ENCODE measurements at places on chromosomes 7 and 10. TPM values are rescaled to one million over a fixed set of nuclear protein-coding genes. Genes with fewer than 3 reads are reported as not detected.

GNAI1 gene
- 16.9 TPM for total RNA-seq

GIMAP8 gene
- not detected for total RNA-seq

HTR5A gene
- total RNA-seq: not detected

- H3K27me3 ChIP-seq: no peaks in the 10 kb centered on the region
- no peak for DNase-seq
- no peak overlapping the region for H3K4me3 ChIP-seq
- no peaks in the 10 kb centered on the region for H3K4me1 ChIP-seq
- no peaks in the 10 kb centered on the region for H3K36me3 ChIP-seq
These were observed 566.5 kb downstream of the DNAJB6 start for GRCh38 chr7:157903296-157903695.

DNA sequence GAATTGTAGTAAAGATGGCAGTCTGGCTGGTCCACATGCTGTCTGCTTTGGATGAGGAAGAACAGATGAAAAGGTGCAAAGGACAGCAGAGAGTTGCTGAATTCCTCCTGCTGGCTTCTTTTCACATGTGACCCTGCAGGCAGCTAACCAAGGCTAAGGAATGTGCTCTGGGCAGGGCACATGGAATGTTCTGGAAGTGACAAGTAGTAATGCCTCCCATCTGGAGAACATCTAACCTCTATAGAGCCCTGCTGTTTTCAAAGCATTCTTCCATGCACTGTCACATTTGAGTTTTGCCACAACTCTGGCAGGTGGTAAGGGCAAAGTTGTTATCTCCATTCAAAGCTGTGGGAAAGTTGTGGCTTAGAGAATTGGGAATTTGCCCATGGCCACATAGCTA lies 208.8 kb downstream of the STK31 start:
- H3K4me3 ChIP-seq: no peak overlapping the region
- H3K27me3 ChIP-seq: no peaks in the 10 kb centered on the region
- no peak overlapping the region for H3K27ac ChIP-seq
- no peaks in the 10 kb centered on the region for H3K36me3 ChIP-seq
- no peaks in the 10 kb centered on the region for H3K4me1 ChIP-seq

GRCh38 chr10:69573056-69573806 lies at the start of gene NEUROG3:
TSS of gene NEUROG3 (minus strand) at chr10:69573422. CDS start at chr10:69573043, 379 bp downstream.
- no peaks in the 10 kb centered on the region for H3K4me1 ChIP-seq
- H3K27me3 ChIP-seq: peaks cover 97% of the 10 kb centered on the region
- H3K36me3 ChIP-seq: no peaks in the 10 kb centered on the region
- no peak within 1 kb of the TSS for H3K4me3 ChIP-seq

DNA sequence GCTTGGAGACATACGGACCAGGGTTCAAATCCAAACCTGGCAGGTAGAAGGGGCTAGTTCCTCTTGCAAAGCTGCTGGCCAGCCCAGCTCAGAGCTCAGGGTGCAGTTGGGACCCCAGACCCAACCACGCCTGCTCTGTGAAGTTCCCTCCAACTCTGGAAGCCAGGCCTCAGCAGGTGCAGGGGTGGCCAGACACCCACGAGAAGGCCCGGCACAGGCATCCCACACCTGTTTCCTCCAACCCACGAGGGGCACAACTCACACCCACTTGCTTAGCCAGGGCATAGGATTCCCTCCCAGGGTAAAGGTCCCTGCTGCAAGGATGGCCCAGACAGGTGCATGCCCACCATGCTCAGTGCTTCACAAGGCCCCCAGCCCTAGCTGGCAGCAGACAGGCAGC lies 262.4 kb downstream of the GRID1 start:
- H3K27ac ChIP-seq: no peak overlapping the region

- peaks cover 63% of the 10 kb centered on the region for H3K4me1 ChIP-seq
- peak; percentile 46 for DNase-seq
- peak overlapping the region; percentile 68 for H3K4me3 ChIP-seq
- peak overlapping the region; percentile 98 for H3K27ac ChIP-seq
These were observed 663 bp downstream of the MACC1 start for GRCh38 chr7:20216406-20217036.

DNA sequence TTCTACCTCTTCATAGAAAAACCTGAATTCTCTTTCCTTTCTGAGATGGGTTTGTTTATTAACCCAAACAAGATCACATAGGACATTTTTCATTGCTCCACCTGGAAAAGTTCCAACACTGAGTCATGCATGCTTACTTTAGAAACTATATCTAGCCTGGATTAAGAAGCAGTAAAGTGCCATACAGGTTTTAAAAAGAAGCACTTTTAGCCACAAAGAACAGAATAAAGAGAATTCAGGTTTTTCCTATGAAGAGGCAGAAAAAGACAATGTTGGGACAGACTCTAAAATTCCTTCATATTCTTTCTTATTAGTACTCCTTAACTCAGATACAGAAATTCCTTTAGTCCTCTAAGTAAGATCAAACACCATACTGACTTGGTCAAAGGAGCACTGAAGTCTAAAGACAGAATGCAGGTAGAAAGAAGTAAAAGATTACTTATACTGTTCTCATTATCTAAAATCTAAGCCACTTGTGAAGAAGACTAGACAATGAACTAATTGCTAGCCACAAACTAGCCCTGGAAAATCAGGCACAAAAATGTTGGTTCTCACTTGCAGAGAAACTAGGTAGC lies 241.3 kb downstream of the ANK3 start:
- peak overlapping the region; percentile 72 for H3K27ac ChIP-seq
- H3K27me3 ChIP-seq: no peaks in the 10 kb centered on the region
- H3K36me3 ChIP-seq: peaks cover 7% of the 10 kb centered on the region
- DNase-seq: peak; percentile 99
- peak overlapping the region; percentile 9 for H3K4me3 ChIP-seq

- peak; percentile 75 for DNase-seq
- no peaks in the 10 kb centered on the region for H3K36me3 ChIP-seq
- no peak overlapping the region for H3K4me3 ChIP-seq
- H3K4me1 ChIP-seq: no peaks in the 10 kb centered on the region
These were observed 86.4 kb downstream of the MYL10 start for GRCh38 chr7:101542527-101543241.

- DNase-seq: no peak
- H3K27me3 ChIP-seq: no peaks in the 10 kb centered on the region
- H3K4me1 ChIP-seq: peaks cover 12% of the 10 kb centered on the region
- no peaks in the 10 kb centered on the region for H3K36me3 ChIP-seq
These were observed 5.4 kb upstream of the HKDC1 start for GRCh38 chr10:69214666-69215131.

DNA sequence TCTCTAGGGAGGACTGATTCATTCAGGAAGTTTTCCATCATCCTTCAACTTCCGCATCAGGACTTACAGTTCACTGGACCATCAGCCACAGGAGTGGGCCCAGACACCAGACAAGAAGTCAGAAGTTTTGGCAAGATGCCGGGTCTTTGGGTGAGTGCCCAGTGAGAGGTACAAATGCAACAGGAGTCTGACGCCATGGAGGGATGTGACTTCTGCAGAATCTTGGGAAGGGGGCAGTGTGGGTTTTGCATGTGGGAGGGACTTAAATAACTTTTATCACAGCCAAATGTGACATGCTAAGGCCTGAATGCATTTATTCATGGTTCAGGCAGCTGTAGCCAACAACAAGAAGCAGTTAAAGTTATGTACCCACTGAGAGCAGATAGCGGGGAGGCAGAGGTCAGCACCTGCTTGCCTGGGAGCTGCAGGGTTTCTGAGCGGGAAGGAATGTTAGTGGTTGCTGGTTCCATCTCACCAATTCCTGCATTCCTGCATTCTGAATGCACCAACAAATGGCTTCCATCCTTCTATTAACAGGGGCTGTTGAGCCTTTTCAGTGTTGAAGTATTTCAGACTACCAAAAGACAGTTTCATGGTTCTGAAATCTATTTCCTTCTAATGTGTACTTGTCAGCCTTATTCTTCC lies 375.2 kb downstream of the PAXIP1 start:
- H3K27ac ChIP-seq: no peak overlapping the region
- H3K27me3 ChIP-seq: no peaks in the 10 kb centered on the region

- no peaks in the 10 kb centered on the region for H3K27me3 ChIP-seq
- H3K4me3 ChIP-seq: no peak overlapping the region
- H3K4me1 ChIP-seq: no peaks in the 10 kb centered on the region
- no peak for DNase-seq
These were observed 145.5 kb upstream of the CELF2 start for GRCh38 chr10:10872035-10872673.

- peaks cover 65% of the 10 kb centered on the region for H3K27me3 ChIP-seq
- H3K4me1 ChIP-seq: no peaks in the 10 kb centered on the region
- H3K4me3 ChIP-seq: no peak overlapping the region
- no peaks in the 10 kb centered on the region for H3K36me3 ChIP-seq
- no peak overlapping the region for H3K27ac ChIP-seq
- DNase-seq: no peak
These were observed 56.3 kb downstream of the POU6F2 start for GRCh38 chr7:39033885-39034624.

DNA sequence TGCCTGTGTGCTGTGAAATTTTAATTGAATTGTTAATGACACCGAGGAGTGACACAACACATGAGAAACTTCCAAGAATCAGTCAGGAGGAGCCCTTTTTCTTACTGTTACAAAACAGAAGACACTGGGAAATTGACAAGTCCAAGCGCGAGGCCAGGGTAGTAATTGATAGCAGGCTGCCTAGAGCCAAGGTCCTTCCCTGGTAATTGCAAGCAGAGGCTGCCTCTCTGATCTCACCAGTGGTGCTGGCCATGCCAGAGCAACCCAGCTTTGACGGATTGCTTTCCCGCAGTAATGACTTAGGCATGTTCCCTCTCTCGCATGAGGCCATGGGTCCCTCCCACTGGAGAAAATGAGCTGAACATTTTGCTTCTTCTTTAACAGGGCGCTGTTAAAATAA lies 111.5 kb downstream of the LRMDA start:
- no peak overlapping the region for H3K27ac ChIP-seq
- no peaks in the 10 kb centered on the region for H3K36me3 ChIP-seq
- H3K4me3 ChIP-seq: no peak overlapping the region

- no peak overlapping the region for H3K4me3 ChIP-seq
- DNase-seq: no peak
- no peak overlapping the region for H3K27ac ChIP-seq
- H3K4me1 ChIP-seq: peaks cover 10% of the 10 kb centered on the region
These were observed 46.9 kb upstream of the GJD4 start for GRCh38 chr10:35558276-35558675.

DNA sequence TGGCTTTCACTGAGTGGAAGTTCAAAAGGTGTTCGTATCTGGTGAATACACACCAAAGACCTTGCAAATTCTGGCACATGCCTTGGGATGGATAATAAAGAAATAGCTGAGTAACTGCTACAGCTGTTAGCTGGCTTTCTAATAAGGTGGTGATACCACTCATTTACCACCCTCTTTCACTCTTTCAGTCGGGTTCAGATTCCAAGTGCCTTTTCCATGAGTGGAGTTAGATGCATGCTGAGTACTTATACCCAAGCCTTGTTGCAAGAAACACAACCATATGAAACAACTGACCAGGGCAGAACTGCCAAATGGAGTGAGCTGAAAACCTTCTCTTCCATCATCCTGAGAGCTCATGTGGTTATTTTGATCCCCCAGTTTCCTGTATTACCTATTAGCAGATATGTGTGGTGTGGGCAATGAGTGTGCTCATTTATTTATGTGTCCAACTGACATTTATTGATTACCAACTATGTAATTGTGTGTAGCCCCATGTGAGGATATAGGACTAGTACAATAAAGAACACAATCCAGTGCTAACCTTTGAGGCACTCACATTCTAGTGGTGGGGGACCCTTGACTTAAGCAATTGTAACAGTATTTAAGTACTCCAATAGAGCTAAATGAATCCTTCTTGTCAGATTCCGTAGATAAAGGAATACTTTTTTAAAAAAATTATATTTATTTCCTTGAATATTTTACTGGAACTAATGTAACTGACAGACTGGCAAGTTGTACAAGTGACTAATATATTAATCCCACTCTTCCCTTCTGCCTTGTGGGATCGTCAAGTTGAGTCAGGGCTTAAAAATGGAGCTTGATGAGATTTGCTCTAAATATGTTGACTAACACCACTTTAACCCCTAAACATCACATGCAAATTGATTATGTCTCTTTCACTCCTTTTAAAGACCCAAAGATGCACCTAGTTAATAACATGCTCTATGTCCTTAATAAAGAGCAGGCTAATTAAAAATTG lies 124.7 kb downstream of the ARID5B start:
- no peak overlapping the region for H3K4me3 ChIP-seq
- DNase-seq: peak; percentile 99
- peak overlapping the region; percentile 86 for H3K27ac ChIP-seq
- peaks cover 77% of the 10 kb centered on the region for H3K4me1 ChIP-seq
- no peaks in the 10 kb centered on the region for H3K27me3 ChIP-seq

- no peaks in the 10 kb centered on the region for H3K27me3 ChIP-seq
- no peak overlapping the region for H3K27ac ChIP-seq
- H3K4me3 ChIP-seq: no peak overlapping the region
- no peak for DNase-seq
- no peaks in the 10 kb centered on the region for H3K4me1 ChIP-seq
These were observed 229.9 kb upstream of the MKLN1 start for GRCh38 chr7:131097662-131098376.

GRCh38 chr7:30019960-30020359 lies 6.5 kb downstream of the FKBP14 start:
- H3K36me3 ChIP-seq: no peaks in the 10 kb centered on the region
- peak overlapping the region; percentile 42 for H3K27ac ChIP-seq
- no peaks in the 10 kb centered on the region for H3K27me3 ChIP-seq
- no peak overlapping the region for H3K4me3 ChIP-seq
- peaks cover 21% of the 10 kb centered on the region for H3K4me1 ChIP-seq

GRCh38 chr10:86122646-86123045 lies 243.9 kb downstream of the GRID1 start:
- no peaks in the 10 kb centered on the region for H3K36me3 ChIP-seq
- no peak overlapping the region for H3K4me3 ChIP-seq
- DNase-seq: no peak
- no peaks in the 10 kb centered on the region for H3K27me3 ChIP-seq
- H3K4me1 ChIP-seq: no peaks in the 10 kb centered on the region

DNA sequence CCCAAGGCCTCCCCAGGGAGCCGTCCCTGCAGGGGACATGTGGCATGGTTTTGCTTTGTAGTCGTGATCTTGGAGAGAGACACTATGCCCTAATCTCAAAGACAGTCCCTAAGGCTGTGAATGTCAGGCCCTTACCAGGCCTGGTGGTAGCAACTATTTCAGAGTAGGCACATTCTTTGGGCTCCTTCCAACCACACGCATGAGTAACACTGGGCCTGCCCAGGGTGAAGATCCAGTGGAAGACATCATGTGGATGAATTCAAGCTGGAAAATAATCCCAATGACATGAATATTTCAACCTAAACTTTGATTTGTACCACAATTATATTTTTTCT lies 39.5 kb upstream of the INSIG1 start:
- H3K36me3 ChIP-seq: no peaks in the 10 kb centered on the region
- H3K4me3 ChIP-seq: no peak overlapping the region
- no peaks in the 10 kb centered on the region for H3K27me3 ChIP-seq
- peak overlapping the region; percentile 55 for H3K27ac ChIP-seq

- no peaks in the 10 kb centered on the region for H3K27me3 ChIP-seq
- H3K4me1 ChIP-seq: no peaks in the 10 kb centered on the region
- DNase-seq: no peak
These were observed 190.4 kb downstream of the AHR start for GRCh38 chr7:17488829-17489228.

DNA sequence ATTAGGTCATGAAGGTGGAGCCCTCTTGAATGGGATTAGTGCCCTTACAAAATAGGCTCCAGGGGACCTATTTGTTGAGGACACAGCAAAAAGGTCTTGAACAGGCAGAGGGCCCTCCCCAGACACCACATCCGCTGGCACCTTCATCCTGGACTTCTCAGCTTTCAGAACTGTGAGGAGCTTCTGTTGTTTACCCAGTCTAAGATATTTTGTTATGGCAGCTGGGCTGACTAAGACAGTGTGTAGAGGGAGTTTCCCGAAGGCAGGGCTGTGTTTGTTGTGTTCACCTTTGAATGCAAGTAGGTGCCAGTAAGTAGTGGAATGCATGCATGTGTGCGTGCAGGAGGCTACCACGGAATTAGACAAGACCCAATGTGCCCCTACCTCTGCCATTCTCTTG lies 106.7 kb downstream of the PTPRE start:
- no peaks in the 10 kb centered on the region for H3K27me3 ChIP-seq
- DNase-seq: peak; percentile 55
- H3K4me1 ChIP-seq: no peaks in the 10 kb centered on the region
- no peak overlapping the region for H3K27ac ChIP-seq
- H3K4me3 ChIP-seq: no peak overlapping the region
- no peaks in the 10 kb centered on the region for H3K36me3 ChIP-seq

Measured in PC-3 (cell line).